Activated CD4-positive, alpha-beta T cell treated with anti-CD3 and anti-CD28 coated beads, Interleukin-2, amount 10 ng/mL, durations not matched to agents 24 days and 14 days (primary cell): ENCODE measurements at places on chromosomes 1 and 21.

DNA sequence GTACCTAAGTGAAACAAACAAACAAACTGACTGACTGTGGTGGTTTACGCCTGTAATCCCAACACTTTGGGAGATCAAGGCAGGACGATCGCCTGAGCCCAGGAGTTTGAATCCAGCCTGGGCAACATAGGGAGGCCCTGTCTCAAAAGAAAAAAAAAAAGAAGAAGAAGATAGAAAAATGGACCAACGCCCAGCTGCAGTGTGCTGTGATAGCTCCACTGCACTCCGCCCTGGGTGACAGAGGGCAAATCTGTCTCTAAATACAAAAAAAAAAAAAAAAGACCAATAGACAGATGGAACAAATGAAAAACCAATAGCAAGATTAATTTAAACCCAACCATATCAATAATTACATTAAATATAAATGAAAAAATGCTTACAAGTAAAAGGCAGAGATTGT, 13.9 kb downstream of the AKR7A3 start:
- DNase-seq: no peak

DNA sequence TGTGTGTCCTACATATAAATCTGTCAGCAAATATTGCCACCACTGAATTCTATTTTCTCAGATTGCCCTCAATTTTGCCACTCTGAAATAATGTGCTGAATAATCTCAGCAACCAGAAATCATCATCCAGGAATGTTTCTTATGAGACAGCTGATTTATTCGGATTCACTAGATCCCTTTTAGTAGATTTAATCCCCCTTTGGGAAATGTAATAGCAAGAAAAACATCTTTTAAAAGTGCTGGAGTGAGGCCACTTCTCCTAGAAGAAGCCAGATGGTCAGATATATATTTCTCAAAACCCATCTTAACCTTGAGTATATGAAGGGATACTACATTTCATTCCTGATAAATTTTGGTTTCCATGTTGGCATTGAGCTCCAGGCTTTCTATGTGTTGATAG, 327.7 kb downstream of the SMYD3 start:
- DNase-seq: no peak

DNA sequence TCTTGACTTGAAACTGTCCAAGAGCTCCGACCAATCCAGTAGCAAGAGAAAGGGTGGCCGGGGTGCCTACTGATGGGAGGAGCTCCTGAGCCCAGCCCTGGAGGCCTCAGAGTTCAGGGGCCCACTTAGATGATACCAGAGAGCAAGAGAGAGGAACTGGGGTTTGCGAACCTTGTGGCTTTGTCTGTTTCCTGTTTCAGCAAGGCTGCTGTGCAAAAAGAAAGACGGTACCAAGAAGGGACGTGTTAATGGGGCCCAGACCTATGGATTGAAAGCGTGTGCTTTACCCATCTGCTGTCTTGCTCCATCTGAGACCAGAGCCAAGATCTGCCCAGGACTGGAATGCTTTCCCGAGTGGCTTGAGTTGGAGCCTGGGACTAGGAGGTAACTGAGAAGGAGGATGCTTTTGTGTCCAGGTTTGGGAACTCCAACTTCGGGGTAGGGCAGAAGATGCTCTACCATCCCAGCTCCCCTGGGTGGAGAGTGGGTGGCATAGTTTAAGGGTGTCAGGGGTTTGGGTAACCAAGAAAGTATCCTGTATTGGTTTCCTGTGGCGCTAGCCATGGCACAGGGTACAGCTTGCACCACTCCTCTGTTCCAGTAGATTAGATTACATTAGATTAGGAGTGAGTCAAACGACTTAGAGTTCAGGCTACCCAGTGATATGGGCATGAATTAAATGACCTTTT, at the start of gene TRAF3IP3:
TRAF3IP3 (plus strand) TSS at position 128 of the 689 bp plus-strand sequence. CDS start 3,987 bp downstream, outside the sequence.
- DNase-seq: peak; percentile 94

DNA sequence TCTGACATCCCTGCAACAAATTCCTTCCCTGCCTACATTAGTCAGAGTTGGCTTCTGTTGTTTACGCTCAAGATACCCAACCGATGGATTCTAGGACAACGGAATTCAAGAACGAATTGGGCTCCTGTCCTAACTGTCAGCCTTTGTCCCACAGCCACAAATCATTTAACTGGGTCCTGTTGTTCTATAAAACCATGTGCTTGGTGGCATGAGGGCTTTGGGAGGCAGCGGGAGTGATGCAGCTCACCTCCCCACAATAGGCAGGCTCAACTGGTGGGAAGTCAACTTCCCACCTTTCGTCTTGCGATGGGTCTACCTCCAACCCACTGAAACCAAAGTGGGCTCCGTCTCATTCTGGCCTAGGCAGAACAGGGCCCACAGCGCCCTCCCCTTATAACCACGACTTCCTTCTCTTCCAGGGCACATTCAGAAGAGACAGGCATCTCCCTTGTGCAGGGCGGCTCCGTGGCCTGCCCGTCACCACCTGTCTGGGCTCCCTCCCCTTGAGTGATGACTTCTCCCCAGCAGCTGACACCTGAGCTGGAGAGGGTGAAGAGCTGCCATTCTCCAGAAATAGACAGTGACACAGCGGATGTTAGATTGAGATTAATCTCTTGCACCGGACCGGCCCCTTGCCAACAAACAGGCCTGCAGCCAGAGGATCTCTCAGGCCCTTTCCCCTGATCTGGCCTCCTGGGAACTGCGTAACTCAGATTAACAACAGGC, 26.5 kb downstream of the LRRC38 start:
- DNase-seq: no peak

DNA sequence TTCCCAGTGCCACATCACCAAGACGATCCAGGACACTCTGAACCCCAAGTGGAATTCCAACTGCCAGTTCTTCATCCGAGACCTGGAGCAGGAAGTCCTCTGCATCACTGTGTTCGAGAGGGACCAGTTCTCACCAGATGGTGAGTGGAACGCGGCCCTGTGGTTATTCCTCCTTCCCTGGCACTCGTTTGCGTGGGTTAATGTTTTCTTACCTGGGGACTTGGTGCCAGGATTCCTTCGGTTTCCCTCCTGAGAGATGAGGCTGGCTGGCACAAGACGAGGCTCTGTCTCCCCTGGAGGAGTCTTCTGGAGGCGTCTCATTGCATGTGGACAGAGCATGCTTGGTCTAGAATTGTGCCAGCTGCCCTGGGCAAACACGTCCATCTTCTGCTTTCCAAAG, 29.3 kb downstream of the ATP5PO start:
- DNase-seq: no peak

- no peak for DNase-seq
These were observed 93.6 kb downstream of the ZNF281 start for GRCh38 chr1:200316148-200316803.

DNA sequence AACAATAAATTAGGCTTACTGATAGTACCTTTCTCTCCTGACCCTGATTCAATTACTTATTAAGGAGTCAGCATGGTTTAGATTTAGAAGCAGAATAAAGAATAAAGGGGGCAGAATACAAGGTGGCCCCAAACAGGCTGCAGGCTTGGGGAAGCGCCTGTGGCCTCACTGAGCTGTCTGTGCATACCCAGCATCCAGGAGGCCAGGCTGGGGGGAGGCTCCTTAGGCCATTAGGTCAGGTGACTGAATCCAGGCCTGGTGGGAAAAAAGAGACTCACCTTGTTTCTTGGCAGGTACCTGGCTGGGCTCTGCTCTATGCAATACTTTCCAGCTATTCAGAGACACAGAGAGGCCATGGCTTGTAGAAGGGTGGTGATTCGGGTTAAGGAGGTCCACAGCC, 38.8 kb downstream of the PGBD5 start:
- DNase-seq: no peak

DNA sequence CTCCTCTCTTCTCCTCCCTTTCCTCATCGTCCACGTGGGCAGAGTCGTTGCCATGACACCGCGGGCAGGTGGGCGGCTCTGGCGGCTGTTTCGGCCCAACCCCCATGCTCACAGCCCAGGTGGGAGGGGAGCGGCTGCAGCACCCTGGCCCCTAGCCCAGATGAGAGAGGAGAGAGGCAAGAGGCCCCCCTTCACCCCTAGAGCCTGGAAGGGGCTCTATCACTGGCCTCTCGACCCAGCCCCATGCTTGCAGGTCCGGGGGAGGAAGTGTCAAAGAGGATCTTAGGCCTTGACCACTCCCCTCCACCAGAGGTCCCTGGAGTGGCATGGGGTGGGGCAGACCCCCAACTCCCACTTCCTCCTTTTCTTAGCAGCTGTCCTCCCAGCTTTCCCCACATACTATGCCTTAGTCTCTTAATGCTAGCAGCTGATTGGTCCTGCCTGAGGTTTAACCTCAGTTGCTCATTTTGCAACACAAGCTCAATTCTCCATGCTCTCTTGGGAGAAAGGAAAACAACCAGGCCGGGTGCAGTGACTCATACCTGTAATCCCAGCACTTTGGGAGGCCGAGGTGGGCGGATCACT, 10.4 kb downstream of the DLGAP3 start:
- no peak for DNase-seq

- no peak for DNase-seq
These were observed 2.0 kb downstream of the EPHB2 start for GRCh38 chr1:22712502-22713271.

DNA sequence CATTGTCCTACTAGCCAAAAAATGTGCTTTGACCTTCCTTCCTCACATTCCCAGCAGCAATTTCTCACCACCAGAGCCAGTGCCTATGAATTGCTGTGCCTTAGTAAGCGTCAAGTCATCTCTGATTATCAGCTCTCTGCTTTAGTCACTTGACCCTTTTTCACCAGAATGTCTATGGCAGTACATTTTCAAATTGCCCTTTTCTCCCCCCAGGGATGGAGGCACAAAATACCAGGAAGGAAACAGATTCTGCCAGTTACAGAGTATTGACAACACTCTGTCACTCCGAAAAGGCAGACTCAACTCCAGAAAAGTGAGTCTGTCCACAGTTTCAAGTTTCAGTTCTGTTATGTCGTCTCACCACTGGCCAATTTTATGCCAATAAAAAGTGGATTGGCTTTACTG, 167.4 kb downstream of the TNFSF18 start:
- peak; percentile 58 for DNase-seq

DNA sequence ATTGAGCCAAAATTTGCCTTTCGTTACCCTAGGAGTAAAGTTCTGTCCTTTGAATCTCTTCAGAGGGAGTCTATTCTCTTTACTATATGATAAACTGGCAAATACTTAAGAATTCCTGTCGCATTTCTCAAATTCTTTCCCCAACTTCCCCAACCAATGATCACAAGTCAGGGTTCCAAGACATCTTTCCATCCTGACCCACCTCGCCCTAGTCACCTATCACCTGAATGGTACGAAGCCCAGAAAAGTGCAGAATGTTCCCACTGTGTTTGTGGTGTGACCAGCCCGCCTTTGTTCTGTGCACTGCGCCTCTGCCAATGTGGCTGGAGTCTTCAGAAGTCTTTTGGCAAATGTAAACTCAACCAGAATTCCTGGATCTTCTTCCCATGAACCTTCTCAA, 132.5 kb downstream of the RNF220 start:
- no peak for DNase-seq

DNA sequence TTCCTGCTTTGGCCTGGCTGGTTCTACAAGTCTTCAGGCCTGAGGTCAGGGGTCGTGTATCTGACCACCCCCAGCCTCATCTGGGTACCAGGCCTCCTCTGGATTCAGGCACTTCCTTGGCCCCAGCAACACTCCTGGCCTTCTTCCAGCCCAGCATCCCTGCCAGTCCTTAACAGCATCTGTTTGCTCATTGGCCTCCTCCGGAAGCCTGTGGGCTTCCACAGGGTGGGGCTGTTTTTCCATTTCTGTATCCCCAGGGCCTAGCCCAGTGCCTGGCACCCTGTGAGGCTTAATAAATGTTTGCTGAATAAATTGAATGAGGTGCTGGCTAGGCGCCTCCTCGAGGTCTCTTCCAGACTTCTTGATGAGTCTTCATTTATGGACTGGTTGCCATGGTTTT, 21.5 kb upstream of the GPR37L1 start:
- DNase-seq: no peak

DNA sequence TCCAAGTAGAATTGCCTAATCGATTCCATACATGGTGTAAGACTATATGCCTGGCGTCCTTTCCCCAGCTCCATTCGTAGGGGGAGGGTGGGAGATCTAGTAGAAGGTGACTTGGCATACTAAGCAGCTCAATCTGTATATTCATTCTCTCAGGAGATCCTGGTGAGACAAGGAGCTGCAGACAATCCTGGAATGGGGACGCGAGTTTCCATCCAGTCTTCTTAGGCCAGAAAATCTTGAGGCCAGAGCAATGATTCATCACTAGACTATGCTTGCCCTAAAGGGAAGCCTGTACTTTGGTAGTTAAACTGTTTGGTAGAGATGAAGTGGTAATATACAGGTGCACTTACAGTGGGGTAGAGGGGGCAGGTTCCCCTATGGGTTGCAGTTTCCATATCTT, 468.7 kb downstream of the ADGRL2 start:
- DNase-seq: no peak

- DNase-seq: no peak
These were observed 3.2 kb upstream of the FAAP20 start for GRCh38 chr1:2197707-2198165.
